Glutamatergic neuron (in vitro differentiated cells): ENCODE measurements at places on chromosomes 2 and 18.

- peak; percentile 72 for DNase-seq
Observed at GRCh38 chr2:113080134-113080533, 12.4 kb downstream of the IL1F10 start.

DNA sequence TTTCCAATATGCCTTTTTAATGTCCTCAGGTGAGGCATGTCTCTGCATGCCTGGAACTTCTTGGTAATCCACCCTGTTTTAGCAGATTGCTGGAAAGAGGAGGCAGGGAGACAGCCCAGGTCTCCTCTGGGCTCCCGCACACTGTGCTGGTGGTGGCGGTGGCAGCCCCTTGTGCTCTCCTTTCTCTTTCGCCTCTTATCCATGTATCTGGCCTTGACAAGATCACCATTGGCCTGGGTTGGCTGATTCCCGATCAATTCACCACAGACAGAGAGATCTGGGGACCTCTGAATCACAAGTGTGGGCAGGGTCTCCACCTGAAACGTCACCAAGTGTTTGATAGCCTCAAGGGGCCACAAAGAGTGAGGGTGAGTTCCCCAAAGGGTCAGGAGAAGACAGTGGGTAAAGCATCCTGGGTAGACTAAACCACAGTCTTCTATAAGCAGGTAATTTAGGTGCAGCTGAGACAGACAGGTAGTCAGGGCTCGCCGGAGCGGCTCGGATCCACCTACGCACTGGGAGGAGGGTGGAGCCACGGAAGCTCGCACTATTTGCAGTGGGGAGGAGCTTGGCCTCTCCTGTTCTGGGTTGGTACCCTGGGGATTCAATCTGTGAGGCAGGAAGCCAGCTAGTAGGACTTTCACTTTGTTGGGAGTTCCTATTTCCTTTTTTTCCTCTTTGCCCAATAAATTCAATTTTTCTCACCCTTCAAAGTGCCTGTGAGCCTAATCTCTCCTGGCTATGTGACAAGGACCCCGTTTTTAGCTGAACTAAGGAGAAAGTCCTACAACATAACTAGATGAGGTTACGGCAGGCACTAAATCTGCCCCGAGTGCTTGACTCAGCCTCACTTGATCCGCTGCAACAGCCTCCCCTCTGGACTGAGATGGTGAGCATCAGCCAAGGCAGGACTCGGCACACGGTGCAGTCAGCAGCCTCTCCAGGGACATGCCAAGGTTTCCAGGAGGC is 57.6 kb downstream of the SLC4A3 start:
- no peak for DNase-seq

GRCh38 chr18:47343291-47343690 is 91.8 kb upstream of the SKOR2 start:
- DNase-seq: no peak

GRCh38 chr2:112927745-112928144 is 16.8 kb downstream of the IL37 start:
- DNase-seq: no peak

- DNase-seq: no peak
Observed at GRCh38 chr2:237590272-237591140, at the start of gene RAB17. RAB17 (minus strand) TSS chr2:237590734; CDS start chr2:237586154, 4,580 bp downstream.

DNA sequence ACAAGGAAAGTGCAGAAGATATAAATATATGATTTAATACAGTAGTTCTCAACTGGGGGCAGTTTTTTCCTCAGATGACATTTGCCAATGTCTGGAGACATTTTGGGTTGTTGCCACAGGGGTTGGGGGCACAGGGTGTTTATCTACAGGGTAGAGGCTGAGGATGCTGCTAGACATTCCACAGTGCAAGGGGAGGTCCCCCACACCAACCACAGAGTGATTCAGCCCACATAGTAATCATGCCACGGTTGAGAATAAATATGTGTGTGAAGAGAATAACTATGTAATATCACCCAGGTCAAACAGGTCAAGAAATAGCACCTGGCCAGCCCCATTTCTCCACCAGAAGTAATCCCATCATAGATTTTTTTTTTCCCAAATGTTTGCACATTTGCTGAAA is 17.9 kb downstream of the DYSF start:
- no peak for DNase-seq

GRCh38 chr2:137797641-137798040 is 166.6 kb upstream of the HNMT start:
- no peak for DNase-seq

DNA sequence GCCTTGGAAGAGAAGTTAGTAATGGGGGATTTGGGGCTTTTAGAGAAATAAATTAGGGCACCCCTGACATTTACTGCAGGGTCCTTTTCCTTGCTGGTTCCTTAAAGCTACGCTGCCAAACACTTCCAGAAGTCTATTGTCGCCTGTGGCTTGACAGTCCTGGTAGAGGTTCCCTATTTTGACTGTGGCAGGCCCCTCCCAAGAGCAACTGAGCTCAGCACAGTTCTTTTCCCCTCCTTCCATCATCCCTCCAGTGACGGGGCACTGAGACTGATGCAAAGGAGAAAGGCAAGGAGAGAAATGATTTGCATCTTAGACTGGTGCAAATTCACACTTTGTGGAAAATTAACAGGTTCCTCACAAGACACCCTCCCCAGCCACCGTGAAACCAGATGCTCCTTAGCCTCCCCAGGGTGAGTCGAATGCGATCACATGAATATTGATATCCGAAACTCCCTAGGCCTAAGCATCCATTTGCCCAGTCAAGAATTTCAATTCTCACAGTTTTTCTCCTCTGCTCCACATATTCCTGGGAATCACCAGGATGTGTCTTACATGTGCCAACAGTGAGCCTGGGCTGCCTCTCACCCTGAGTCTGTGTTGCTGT is 45.4 kb downstream of the RABL2A start:
- peak; percentile 32 for DNase-seq

DNA sequence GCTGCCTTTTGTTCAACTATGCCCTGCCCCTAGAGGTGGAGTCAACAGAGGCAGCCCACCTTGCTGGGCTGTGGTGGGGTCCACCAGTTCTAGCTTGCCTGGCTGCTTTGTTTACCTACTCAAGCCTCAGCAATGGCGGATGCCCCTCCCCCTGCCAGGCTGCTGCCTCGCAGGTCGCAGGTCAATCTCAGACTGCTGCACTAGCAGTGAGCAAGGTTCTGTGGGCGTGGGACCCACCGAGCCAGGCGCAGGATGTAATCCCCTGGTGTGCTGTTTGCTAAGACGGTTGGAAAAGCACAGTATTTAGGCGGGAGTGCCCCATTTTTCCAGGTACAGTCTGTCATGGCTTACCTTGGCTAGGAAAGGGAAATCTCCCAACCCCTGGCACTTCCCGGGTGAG is 133.0 kb upstream of the VWC2L start:
- DNase-seq: no peak

DNA sequence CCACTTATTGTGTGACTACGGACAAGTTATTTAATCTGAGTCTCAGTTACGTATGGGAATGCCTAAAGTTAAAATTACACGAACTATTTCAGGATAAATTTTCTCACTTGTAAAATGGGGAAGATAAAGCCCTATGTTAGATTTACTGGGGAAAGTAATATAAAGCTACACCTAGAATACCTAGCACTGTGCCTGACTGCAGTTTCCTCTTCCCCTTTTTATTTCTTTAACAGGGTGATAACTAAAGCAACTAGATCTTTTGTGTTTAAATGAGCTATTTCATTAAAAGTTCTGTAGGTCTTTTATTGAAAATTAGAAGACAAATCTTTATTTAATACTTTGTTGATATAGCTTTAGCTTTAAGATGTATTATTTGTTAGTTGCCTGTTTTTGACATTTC is 5.0 kb downstream of the B3GNT2 start:
- no peak for DNase-seq

- no peak for DNase-seq
Observed at GRCh38 chr18:2312440-2312839, 258.9 kb downstream of the METTL4 start.

- DNase-seq: no peak
Observed at GRCh38 chr2:126787289-126787688, 111.4 kb upstream of the TEX51 start.

GRCh38 chr2:42317945-42318344 is 43.1 kb downstream of the COX7A2L start:
- DNase-seq: no peak

DNA sequence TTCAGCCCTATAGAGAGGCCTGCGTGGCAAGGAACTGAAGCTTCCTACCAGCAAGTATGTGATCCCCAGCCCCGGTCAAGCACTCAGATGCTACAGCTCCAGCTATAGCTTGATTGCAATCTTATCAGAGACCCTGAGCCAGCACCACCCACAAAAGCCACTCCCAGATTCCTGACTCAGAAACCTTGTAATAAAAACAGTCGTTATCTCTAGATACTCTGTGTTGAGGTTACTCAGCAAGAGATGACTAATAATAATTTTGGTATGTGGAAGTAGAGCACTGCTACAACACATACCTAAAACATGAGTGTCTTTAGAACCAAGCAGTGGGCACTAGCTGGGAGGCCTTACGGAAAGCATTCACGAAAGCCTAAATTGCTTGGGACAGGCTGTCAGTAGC is 216.9 kb downstream of the UXS1 start:
- DNase-seq: no peak

DNA sequence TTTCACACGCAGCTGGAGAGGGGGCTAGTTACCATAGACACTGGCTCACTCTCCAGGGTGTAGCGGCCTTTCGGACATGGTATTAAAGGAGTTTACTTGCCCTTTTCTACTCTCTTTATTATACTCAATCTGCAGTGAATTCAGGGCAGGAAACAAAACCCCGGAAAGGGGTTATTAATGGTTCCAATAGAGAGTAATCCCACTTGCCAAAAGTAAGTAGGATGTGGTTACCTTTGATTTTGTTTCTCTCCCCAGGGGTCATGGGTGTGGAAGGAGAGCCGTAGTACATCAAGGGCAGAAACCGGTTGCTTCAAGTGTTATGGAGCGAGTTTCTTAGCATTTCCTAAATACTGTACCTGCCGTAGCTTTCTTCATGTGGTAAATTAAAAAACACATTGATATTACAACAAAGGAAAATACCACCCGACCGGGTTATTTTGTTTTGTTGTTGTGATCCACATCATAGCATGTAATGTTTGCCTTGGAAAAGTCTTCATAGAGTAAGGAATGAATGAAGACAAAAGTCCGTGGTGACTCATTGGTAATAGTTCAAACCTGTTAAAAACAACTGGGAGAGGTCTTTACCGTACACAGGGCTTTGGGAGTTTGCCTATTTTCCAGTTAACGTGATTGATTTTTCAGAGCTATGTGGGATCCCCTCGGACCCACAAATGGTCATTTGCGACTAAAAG is 71.5 kb downstream of the SLC4A3 start:
- no peak for DNase-seq

- no peak for DNase-seq
Observed at GRCh38 chr2:15892151-15892880, 48.0 kb upstream of the MYCN start.

DNA sequence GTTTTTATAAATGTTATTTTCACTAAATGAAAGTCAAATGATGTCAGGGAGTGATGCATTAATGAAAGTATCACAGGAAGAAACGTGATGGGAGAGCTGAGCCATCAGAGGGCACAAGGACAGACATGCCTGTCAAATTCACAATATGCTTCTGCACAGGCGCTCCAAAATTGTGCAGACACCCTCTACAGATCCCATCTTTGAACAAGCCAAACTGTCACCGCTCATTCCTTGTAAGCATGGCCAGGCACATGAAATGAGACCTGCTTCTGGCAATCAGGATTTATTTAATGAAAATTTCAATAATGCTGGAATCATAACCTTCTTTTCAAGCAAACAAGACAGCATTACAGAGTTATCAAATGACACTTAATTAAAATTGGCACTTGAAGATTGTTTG is 20.4 kb upstream of the FSHR start:
- DNase-seq: no peak

GRCh38 chr2:197097578-197098366 is 171.3 kb upstream of the PGAP1 start:
- no peak for DNase-seq

GRCh38 chr2:211157211-211157610 is 600.8 kb downstream of the CPS1 start:
- DNase-seq: no peak

DNA sequence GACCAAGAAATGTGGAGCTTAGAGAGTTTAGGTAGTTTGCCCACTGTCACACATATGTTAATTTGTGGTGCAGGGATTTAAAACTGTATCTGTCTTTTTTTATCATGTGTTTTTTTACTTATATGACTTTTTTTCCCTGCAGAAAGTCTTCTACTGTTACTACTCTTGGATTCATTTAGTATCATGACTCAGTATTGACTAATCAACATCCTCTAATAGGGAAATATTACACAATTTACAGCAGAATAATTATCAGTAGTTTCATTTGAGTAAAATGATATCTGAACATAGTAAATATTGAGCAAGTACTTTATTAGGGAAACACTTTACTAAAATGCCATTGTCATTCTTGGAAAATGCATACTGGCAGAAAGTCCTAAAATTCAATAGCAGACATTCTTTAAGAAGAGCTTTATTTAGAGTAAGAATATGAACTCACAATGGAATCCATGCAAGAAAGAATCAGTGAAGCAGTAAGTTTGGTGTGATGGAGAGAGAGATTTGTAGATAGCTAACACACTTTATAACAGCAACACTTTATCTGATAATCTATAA is 425.9 kb upstream of the SLC8A1 start:
- no peak for DNase-seq

- no peak for DNase-seq
Observed at GRCh38 chr2:147006736-147007141, 838.1 kb upstream of the ACVR2A start.

DNA sequence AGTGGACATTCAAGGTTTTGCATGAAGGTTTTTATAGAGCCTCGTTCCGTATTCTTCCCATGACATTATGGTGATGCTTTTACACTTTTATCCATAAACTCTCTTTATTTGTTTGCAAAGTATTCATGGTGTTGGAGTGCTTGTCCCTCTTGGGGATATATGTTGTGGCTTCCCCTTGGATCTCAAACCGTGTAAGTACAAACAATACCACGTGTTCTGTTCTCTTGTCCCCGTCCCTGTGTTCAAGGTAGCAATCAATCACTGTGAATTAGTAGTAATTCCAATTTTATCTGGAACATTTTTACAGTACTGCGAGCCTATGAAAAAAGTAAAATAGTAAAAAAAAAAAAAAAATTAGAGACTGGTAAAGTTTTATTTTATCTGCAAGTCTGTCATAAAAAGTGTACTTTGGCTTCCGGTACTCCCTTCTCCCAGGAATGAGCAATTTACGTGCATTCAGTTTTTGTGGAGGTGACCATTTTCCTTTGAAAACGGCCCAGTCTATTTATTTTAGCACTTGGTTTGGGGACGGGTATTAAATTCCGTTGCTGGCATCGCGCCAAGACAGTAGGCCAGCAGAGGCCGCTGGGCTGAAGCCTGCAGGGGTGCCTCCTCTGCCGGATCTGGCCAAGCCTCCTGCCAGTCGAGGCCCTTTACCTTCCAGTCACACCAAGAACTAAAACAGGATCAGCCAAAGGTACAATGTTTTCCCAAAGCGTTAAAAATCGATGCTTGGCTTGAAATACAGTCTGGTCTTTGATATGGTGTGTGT is 175.7 kb downstream of the SOCS6 start:
- peak; percentile 86 for DNase-seq

GRCh38 chr2:228447266-228447915 is 265.9 kb upstream of the SPHKAP start:
- no peak for DNase-seq

- peak; percentile 42 for DNase-seq
Observed at GRCh38 chr2:9473308-9473984, 905 bp upstream of the IAH1 start.
